Hypothalamus (tissue), 51 donors: ENCODE measurements at places on chromosomes 13 and 19.

DNA sequence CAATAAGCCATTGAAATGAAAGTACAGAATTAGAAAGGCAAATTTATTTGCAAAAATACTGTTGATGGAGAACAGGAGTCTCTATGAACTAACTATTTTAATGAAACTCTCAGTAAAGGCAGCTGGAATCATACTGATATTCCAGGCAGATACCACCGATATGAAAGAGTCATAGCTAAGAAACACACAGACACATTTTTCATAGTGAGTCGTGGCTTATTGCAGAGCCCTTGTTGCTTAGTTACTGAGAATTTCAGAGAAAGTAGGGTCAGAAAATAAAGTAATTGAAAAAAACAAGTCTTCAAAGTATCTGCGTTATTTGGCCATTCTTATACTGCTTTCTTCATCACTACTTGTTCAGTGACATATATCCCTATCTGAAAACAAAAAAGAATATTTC is 1890.9 kb downstream of the PCDH9 start:
- DNase-seq = no peak

- DNase-seq = no peak
These were observed 55.7 kb downstream of the COL4A1 start for GRCh38 chr13:110251193-110251819.

- DNase-seq = no peak
These were observed 330.6 kb downstream of the KCNRG start for GRCh38 chr13:50345804-50346203.

- DNase-seq = no peak
These were observed 4.8 kb downstream of the PNKP start for GRCh38 chr19:49862391-49863253.

- DNase-seq = no peak
These were observed 593.0 kb downstream of the UQCRFS1 start for GRCh38 chr19:28619816-28620429.

DNA sequence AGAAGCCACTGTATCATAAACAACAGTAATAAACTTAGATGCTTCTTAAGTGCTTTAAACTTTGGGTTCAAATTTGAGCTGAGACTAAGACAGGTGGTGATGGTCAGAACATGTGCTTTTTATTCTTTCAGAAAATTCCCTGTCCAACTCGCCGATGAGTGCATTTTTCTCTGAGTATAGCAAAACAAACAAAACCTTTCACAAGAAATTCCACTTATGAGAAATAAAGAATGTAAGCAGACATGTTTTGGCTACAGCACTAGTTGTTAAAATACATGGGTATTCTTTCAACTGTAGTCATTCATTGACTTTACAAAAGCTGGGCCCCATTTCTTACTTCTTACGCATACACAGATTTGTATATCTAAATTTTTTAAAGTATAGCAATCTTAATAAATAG is 125.6 kb downstream of the SPRY2 start:
- DNase-seq = no peak

- DNase-seq = no peak
These were observed 111.2 kb downstream of the GADD45B start for GRCh38 chr19:2587001-2587719.

- DNase-seq = no peak
These were observed 21.9 kb downstream of the ZNF473 start for GRCh38 chr19:50047671-50048070.

GRCh38 chr19:6188811-6189210 is 53.3 kb downstream of the ACSBG2 start:
- no peak for DNase-seq

GRCh38 chr13:80921971-80922370 is 581.0 kb upstream of the SPRY2 start:
- no peak for DNase-seq
